ENCODE measurements at places on chromosomes 7 and 10.

DNA sequence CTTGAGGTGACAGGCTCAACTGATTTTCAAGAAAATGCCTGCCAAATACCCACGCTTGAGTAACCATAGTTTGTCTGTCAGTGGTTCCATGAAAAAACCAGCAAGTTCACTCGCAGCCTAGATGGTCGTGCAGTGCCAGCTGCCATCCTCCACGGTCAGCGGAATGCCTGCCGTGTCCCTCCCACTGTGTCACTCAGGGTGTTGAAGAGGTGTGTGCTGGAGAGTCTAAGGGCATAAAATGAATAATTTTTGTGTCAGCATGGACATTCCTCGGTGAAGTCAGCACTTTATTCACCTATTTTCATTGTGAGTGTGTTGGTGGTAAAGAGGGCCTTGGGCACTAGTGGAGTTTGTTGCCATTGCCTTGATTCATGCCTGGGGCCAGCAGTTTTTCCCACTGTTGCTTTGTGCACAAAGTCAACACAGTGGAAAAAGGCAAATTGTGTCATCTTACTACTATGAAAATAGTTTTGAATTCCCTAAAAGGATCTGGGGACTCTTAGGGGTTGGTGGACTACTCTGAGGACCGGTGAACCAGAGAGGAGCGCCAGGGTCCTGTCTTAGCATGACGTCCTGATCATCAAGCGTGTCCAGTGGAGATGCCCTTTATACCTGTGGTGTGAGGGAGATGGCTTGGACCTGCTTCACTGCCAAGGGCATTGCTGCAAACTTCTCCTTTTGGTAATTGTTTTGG, 17.6 kb downstream of the MINDY4 start:
- no peak for DNase-seq

DNA sequence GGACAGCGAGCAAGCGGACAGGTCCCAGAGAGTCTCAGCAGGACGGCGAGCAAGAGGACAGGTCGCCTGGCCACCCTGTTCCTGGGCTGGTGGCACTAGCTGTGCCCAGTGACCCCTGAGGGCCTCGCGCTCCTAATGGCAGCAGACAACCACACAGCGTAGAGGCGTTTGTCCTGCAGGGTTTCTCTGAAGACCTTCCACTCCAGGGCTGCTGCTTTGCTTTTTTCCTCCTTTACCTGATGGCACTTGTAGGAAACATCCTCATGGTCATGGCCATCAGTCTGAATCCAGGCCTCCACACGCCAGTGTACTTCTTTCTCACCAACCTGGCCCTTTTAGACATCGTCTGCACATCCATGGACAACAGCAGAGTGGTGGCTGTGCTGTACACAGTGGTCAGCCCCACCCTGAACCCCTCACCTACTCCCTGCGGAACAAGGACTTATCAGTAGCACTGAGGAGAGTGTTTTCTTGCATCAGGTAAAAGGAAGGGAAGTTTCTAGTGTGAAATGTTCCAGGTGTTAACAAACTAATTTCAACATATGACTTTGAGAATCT, 27.4 kb downstream of the SCART1 start:
- DNase-seq: no peak

DNA sequence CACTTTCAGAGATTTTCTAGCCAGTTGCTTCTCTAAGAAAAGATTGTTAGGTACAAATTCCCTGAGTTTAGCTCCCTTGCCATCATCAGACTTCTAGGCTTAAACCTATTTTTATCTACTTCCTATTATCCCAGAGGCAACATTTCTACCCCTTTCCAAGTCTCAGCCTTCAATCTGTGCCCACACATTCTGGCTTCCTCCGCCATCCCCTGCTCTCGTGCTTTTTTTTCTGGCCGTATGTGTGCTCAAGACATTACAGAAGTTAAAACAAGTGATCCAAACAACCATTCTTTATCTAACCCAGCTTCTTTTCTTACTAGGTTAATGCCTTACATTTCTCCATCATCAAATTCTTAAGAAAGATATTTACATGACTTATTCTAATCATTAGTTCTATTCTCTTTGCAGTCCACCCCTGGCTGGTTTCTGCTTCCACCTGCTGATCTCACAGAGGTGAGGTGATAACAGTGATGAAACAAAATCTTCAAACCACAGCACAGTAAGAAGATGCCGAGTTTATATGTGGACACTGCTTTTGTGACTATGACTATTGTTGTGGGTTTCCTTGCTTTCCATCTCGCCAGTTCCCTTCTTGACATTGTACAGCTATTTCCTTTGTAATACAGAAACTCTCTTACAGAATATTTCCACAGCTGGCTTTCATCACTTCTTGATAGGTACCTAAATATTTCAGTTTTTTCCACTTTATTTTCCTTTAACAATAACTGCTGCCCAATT, 18.3 kb upstream of the CDK6 start:
- DNase-seq: no peak

DNA sequence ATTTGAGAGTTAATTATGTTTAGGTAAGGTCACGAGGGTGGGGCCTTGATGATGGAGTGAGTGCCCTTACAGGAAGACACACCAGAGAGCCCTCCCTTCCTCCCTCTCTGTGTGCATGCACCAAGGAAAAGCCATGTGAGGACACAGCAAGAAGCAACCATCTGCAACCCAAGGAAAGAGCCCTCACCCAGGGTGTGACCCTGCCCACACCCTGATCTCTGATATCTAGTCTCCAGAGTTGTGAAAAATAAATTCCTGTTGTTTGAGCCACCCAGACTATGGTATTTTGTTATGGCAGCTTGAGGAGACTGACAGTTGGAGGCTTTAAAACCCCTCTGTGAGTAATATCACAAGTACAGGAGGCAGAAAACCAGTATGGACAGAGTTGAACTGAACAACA, 15.0 kb upstream of the MCM10 start:
- DNase-seq: no peak

GRCh38 chr10:91311601-91312381, 91.3 kb downstream of the PCGF5 start:
- no peak for DNase-seq

DNA sequence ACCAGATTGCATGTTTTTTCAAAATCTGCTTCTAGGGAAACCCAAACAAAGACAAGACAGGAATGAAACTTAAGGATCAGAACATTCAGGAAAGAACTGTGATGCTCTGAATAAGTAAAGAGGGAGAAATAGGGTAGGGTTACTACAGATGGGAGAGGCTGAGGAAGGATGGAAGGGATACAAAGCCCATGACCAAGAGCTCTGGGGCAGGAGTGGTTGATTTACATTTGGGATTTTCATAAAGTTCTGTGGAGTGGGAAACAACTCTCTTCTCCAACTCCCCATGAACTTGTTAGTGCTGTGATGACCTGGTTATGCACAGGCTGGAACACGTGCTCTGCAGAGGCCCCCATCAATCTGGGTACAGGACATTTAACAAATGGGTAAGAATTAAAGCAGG, 216.0 kb upstream of the KLF14 start:
- DNase-seq: no peak

- DNase-seq: no peak
These were observed 73.4 kb downstream of the TES start for GRCh38 chr7:116283595-116284204.

GRCh38 chr7:23467806-23468525, 2.3 kb downstream of the IGF2BP3 start:
- peak; percentile 82 for DNase-seq

DNA sequence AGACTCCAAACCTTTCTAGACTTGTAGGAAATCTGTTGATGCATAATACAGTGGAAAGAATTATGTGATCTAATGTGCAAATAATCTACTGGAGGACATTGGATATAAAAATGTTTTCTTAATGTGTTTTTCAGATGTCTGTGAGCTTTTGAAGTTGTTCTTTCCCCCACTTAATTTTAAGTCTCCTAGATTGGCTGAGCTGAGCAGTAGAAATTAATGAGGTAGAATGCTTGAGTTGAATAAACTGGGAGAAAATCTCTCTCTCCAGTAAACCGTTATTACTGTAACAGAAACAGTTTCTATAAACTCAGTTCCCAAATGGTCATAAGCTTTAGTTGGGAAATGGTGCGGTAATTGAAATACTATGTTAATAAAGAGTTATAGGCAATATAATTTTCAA, 15.7 kb downstream of the CSGALNACT2 start:
- DNase-seq: no peak

GRCh38 chr7:41003977-41004376, 698.9 kb downstream of the INHBA start:
- no peak for DNase-seq

GRCh38 chr10:68877482-68878110, 23.5 kb upstream of the DDX50 start:
- DNase-seq: no peak

DNA sequence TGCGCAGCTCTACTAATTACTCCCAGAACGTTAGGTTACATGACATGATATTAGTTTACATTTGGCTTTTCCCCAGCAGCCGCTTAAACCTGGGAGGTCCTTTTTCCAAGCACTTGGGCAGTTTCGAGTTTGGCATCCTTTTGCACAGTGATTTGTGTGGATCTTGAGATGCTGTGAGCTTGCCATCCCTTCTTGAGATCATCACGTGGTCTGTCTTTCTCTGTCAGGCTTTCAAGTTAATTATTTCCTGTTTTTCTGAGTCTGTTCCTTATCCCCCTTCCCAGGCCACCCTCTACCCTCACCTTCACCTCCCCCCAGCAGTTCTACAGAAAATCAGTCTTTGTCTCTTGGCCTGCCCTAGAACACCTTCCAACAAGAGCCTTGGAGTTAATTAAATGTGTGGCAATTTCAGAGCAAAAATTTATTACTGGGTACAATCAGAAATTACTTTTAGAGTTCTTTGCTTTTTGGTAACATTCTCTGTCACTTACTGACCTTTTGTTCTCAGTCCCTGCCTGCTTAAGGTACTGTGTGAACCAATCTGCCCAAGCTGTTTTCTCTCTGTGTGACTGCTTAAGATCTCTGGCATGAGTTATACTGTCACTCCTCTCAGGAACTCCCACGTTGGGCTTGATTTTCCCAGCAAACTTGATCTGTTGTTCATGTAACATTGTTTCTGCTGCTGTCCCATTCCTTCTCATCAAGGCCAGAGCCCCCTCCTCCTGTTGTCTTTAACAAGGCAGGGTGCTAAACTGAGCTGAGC, 3.1 kb upstream of the SLF2 start:
- peak; percentile 33 for DNase-seq

GRCh38 chr7:100678291-100678984, 4.9 kb downstream of the GNB2 start:
- no peak for DNase-seq

DNA sequence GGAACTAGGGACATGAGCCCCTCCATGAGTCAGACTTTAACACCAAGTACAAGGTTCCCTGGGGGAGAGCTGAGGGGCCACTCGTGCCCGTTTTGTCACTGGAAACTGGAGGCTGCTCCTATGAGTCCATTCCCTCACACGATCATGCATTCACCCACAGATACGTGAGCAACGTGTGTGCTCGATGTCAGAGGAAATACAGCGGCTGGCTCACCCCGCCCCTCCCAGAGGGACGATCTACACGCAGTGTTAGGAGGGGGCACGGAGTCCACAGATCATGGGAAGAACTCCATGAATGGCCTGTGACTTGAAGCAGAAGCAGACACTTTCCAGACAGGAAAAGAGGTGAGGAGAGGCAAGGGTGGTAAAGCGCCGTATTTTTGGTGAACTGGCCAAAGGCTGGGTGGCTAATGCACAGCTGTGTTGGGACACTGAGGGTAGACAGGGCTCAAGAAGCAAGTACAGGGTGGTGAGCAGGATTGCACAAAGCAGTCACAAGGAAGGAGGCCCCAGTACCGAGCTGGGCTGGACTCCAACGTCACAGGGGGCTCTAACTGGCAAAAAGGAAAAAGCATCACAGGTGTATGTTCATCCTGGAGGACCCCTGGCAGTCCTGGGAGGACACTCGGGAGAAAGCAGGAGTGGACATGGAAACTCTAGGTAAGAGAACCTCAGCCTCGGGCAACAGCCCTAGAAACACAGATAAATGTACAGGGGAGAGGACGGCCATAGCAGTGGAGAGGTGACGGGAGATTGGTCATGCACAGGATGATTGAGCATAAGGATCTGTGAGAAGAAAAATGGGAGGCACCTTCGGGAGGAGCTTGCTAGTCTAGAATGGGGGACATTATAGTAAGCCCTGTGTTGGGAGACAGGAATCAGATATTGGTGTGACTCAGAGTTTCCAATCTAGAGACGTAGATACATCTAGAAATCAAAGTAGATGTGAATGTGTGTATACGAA, 41.2 kb downstream of the TNS3 start:
- peak; percentile 86 for DNase-seq

DNA sequence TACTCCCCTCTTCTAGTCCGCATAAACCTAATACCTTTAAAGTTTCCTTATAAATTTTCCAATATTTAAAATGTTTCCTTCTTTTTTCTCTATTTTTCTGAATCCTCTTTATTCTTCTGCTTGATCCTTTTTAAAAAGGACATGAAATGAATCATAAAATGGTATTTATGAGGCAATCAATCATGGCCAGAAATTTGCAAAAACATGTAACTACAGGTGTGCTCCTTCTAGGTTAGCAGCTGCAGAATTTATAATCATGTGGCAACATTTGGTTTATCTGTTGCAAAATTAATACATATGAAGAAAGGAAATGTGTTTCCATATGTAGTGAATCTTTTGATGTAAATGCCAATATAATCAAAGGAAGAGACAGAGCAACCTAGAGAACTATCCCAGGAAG, 1008.5 kb downstream of the ANKRD7 start:
- no peak for DNase-seq

Data from large intestine (tissue), 12 donors.